ENCODE measurements at places on chromosomes 1 and 21.

DNA sequence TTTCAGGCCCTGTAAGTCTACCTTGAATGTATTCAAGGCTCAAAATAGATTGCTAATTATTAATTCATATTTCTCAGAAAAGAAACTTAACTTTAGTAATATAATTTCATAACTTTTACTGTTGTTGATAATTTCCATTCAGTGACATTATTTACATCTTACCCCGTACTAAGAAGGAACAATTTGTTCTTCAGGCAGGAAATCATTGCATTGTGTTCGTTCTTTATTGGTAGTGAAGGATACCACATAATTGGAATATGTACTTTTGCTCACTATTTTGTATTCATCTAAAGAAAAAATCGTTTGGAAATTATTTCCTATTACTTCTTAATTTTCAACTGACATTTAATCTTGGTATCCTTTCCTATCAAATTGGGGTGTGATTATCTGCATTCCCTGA lies 39.4 kb downstream of the CTTNBP2NL start:
- no peak for DNase-seq

- no peak for DNase-seq
Measured at GRCh38 chr1:10904396-10905358, 107.8 kb upstream of the TARDBP start.

- DNase-seq: no peak
Measured at GRCh38 chr1:4671828-4672227, 17.4 kb downstream of the AJAP1 start.

DNA sequence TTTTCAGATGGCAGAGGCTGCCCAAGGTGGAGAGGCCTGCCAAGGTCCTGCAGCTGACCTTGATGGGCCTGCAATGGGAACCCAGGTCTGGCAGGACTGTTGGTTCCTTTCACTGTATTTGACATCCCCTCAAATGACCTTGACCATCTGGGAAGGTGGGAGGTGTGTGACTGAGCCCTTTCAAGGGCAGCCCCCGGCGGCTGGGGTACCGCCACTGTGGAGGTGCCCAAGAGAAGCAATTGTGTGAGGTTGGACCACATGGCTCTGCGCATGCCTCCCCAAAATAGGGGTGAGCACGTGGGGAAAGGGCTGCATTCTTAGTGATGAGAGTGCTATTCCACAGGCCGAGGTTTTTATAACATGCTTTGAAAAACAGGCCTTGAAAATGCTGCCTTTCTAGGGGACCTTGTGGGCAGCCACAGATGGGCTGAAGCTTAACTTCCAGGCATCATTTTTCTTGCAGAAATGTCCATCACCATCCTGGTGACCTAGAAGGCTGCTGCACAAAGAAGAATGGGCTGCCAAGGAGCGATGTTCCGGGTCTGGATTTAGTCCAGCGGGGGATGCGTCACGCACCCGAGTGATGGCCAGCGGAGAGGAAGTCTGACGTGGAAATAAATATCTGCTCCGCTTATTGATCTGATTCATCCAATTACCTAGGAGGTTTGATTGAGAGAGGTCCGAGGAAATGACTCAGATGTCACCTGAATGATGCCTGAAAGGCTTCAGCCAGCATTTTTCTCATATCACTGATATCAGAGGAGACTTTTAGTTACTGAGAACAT lies 16.5 kb upstream of the UTS2 start:
- DNase-seq: no peak

DNA sequence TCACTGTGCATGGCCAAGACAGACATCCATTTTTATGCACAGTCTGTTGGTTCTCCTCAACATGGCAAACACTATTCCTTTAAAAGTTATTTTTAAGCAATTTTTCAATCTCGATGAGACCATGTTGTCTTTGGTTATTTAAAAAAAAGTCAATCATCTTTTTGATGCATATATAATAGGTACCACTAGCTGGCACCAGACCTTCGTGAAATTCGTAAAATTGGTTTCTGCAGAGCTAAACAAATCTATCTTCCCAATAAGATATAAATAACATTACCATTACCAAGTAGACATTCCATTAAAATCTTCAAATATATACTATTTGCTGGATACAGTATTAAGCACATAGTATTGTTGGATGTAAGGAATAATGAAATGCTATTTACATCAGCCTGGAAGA lies 220.0 kb upstream of the GREM2 start:
- DNase-seq: no peak

- DNase-seq: peak; percentile 10
Measured at GRCh38 chr1:101438359-101438758, 201.5 kb downstream of the S1PR1 start.

DNA sequence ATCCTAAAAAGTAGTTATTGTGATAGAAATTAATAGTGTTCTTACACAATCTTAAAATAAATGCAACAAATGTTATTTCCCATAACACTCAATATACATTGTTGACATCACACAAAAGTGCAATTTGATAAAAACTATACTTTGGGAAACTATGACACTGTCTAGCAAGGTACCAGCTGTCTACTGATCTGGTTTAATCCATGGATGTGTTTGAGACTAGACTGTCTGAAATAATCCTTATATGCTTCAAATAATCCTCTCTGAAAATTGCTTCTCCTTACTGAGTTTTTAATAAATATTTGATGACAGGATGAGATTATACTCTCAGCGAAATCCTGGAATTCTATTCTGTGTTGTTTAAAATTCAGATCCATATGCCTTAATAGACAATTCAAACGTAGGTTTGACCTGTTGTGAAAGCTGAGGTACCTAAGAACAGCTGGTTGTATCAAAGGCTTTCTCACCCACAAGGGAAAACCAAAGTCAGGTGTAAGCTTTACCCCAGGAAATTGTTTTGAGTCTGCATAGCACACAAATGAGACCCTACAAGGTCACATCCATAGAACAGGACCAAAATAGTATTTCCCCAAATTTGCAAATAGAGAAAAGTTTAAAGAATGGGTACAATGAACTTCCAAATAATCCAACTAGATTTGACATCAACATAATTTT lies 8.8 kb upstream of the GFI1 start:
- no peak for DNase-seq

DNA sequence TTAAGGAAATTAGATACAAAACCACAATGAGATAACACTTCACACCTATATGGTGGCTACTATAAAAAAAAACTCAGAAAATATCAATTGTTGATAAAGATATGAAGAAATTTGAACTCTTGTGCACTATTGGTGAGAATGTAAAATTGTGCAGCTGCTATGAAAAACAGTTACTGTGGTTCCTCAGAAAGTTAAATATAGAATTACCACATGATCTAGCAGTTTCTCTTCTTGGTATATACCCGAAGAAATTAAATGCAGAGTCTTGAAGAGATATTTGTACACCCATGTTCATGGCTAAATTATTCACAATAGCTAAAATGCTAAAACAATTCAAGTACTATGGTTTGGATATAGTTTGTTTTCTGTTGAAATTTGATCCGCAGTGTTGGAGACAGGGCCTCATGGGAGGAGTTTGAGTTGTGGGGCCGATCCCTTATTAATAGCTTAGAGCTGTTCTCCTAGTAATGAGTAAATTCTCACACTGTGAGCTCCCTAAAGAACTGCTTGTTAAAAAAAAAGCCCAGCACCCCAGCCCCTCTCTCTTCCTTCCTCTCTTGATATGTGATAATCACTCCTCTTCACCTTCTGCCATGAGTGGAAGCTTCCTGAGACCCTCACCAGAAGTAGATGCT lies 1412.1 kb downstream of the PLA2G4A start:
- no peak for DNase-seq

All from naive B cell (primary cell).